ENCODE measurements at places on chromosomes 11 and 22.

DNA sequence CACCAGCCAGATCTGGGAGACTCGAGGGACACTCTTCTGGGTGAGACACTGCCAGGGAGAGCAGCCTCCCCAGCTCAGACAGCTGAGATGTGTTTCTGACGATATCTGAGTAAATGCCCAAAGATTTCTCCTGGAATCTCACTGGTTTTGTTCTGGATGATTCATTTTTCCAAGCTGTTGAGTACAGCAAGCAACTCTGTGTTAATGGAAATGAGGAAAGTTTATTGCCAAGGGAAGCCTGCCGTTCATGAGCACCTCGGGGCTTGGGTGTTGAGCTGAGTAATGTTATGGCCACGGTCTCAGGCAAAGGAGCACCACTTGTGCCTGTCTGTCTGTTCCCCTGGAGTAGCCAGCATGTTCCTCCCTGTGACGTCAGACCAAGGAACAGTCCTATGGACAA lies 1132.4 kb downstream of the BRD1 start:
- no peak for DNase-seq

DNA sequence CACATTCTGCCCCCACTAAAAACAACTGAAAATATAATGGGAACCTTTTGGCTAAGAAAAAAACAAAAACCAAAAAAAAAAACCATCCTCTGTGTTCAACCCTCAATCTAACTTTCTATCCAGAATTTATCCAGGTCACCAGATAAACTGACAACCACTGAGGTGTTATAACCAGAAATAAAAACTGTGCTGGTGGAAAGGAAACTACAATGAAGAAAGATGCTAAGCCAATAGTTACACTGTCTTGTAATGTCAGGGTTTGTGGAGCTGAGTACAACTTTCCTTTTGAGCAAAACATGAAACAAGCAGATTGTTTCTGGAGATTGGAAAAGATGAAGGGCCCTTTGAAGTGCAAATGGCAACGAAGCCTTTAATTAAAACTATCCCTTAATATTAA lies 50.8 kb downstream of the PRDM10 start:
- no peak for DNase-seq

DNA sequence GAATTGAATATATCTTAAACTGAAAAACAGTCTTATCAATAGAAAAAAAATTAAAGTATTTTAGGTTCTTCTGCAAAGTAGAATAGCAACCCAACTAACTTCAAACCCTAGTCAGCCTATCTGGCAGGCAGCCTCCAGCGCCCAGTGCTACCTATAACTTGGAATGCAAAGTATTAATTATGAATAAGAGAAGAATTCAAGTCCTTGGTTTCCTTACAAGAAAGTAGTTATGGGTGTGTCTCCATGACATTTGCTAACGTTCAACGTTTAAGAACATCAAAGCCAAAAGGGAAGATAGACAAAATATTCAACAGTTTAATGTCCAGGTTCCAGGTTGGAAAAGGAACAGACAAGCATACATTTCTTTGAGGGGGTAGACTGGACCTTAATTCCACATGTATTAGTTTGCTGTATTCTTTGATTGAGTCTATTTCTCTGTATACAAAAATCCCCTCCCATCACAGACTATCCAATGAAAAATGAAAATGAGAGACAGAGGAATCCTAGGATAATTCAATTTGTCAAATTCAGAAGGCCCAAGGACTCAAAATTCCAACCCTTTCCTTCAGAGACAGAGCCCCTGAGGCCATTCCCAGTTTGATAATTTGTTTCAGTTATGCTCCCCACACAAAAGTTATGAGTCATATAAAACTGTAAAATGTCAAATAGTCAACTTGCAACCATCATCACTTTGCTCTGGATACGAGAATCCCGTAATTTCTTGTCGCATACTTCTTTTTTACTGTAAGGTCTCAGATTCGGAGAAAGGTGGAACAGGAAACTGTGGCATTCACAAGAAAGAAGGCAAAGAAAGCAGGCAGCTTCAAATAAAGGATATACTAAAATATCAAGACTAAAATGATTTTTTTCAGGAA lies 83.7 kb upstream of the CHRM4 start:
- no peak for DNase-seq

DNA sequence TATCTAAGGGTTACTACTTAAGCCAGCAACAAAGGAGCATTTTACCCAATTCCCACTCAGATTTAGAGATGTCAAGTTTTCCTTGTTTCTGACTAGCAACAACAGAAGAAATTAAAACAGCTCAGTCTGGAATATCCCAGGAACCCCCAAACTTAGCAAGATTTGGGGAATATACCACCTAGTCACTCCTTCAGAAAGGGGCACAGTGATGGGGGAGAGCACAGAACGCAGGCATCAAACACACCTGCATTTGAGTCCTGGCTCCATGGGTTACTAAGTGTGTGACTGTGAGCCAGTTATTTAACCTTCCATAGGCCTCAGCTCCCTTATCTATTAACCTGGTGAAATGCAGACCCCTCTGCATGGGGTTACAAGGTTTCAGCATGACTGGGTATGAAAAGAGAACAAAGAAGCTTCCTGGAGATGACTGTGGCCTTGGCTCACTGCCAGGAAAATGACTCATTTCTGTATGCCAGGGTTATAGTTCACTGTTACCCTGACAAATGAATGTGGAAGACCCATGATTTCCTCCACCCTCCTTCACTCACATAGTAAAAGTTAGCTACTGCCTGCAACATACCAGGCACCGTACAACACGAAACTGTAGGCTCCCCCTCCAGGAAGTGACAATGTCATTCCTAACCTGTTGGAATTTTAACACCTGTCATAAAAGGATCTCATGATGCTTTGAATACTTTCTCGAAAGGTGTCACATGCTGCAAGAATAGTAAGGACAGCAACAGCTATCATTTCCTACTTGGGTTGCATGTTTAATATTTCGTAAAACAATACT lies 79.6 kb downstream of the ME3 start:
- no peak for DNase-seq

- DNase-seq = no peak
These were observed 8.3 kb downstream of the NDUFV1 start for GRCh38 chr11:67614730-67615714.

GRCh38 chr11:111426617-111427016 lies 47.5 kb upstream of the POU2AF1 start:
- no peak for DNase-seq

DNA sequence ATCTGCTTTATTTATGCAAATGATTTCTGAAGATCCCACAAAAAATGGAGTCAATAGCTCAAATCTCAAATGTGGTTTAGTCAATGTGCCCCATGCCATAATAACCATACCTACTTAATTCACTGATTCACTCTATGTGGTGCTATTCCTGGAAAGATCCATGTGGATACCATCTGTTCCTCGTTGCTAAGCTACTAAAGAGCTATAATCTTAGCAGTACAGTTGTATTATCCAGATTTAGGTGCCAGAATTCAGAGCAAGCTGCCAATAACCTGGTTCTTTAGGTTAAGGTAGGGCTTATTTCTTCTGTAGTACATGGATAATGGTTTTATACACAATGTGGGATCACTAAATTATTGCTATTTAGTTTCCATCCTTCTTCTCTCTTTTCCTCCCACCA lies 974.7 kb upstream of the CCDC90B start:
- no peak for DNase-seq

DNA sequence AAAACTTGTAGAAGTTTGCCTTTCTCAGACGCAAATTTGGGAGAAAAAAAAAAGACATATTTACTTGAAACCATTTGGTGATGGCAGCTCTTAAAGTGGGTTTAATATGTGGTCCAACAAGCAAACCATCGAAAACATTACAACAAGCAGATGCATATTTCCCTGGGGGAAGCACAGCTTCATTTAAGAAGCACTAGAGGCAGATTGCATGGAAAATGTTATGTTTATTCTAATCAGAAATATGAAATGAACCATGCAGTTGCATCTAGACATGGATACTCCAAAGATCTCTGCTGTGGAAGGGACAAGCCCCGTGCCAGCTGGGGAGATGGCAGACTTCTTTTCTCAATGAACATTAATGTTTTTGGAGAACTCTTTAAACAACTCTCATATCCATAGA lies 57.4 kb upstream of the PARVA start:
- DNase-seq = no peak

DNA sequence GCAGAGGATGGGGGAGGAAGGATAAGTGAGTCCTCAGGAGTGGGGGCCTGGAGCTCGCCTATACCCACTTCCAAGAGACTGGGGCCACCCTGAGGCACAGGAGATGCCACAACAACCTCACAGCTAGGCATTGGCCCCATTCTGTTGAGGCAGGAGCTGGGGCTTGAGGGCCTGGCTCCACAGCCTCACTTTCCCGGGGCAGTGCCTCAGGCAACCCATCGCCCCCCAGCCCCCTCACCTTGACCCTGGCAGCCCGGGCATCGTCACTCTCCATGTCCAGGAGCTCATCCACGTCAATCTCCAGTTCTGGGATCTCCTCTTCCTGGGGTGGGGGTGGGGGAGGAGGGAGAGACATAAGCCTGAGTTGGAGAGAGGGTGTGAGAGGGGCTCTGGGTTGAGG lies 1.8 kb downstream of the PPP1R14B start:
- no peak for DNase-seq

DNA sequence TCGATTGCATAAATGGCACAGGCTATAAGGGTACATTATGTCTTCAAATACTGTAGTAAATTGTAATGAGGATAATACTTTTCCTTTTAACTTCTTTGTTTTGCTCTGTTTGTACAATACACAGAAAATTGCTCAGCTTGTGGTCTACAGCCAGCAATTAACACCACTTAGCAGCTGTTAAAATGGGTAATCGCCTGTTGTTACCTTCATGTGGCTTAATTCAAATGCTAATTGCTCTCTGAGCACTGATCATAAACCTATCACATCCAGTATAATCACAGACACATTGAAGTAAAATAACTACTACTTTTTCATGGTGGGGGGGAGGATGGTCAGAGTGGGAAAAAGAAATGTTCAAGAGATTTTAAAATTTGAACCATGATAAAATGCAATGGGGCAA lies 1164.1 kb upstream of the CNTN5 start:
- no peak for DNase-seq

- no peak for DNase-seq
These were observed 48.4 kb downstream of the INSC start for GRCh38 chr11:15163136-15163535.

DNA sequence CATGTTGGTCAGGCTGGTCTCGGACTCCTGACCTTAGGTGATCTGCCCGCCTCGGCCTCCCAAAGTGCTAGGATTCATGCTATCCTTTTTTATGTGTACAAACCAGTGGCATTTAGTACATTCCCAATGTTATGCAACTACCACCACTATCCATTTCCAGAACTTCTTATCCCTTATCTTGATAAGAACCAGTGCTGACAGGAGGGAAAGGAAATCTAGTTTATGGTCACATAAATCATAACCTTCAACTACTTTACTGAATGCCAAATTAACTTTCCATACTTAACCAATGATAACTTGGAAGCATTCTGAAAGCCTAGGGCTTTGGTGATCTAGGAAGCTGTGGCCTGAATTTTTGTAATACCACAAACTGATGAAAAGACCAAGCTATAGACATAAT lies 170.4 kb downstream of the SWAP70 start:
- no peak for DNase-seq

GRCh38 chr11:17921659-17922415 lies 91.0 kb downstream of the SERGEF start:
- DNase-seq = no peak

- no peak for DNase-seq
These were observed 142.4 kb downstream of the KIRREL3 start for GRCh38 chr11:126857860-126858808.

DNA sequence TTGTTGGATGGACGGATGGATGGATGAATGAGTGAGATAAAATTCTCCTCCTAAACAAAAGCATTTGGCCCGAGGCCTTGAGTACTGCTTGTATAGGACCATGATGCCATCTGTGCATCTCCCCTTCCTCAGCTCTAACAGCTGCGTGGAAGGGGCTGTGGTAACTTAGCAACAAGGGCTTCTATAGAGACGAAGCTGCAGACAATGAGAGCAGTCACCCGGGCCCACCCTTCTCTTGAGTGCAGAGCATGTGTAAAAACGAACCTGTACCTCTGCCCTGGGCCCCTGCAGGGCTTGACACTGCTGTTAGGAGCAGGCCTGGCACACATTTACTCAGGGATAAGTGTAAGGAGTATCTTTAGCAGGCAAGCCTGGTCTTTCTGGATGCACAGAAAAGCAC lies 391.5 kb downstream of the CADM1 start:
- no peak for DNase-seq

- DNase-seq = peak; percentile 56
These were observed 369 bp downstream of the DHCR7 start for GRCh38 chr11:71447791-71448256.

DNA sequence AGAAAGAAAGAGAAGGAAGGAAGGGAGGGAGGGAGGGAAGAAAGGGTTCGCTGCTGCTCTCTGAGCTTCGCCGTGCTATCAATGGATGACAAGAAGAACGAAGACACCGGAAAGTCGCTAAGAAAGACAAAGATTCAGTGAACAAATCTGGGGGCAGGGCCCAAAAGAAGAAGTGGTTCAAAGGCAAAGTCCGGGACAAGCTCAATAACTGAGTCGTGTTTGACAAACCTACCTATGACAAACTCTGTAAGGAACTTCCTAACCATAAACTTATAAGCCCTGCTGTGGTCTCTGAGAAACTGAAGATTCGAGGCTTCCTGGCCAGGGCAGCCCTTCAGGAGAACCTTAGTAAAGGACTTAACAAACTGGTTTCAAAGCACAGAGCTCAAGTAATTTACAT lies 2.9 kb upstream of the TTLL1 start:
- no peak for DNase-seq

DNA sequence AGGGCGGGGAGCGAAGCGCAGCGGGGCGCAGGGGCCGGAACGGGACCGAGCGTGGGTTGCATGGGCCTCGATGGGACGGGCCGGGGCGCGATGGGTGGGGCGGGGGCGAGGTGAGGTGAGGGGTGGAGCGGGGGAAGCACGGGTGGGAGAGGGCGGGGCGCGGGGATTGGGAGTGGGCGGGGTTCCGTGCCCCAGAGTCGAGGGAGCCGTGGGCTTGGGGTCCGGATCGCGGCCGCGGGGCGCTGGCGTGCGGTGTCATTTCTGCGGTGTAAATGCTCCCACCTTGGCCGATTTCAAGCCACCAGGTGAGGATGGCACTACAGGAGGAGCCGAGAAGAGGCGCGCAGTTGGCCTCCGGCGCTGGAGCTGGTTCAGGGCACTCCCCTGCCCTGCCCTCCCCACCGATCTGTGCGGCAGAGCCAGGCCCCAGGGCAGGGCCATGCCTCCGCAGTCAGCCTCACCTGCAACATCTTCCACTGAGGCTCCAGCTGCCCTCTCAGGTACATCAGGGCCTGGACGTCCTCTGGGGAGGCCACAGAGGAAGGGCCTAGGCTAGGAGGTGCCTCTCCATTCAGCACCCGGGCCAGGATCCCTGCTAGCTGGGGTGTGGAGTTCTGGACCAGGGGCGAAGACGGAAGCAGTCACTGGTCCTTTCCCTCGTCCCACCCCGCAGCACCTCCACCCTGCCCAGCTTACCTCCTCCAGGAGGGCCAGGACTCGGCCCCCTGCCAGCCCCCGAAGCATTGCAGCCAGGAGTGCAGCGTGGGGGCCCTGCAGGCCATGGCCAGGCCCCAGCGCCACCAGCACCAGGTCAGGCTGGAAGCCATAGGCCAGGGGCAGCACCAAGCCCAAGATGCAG lies 620 bp upstream of the TUBGCP6 start:
- no peak for DNase-seq

GRCh38 chr11:108115500-108116140 lies 5.7 kb upstream of the ACAT1 start:
- peak; percentile 87 for DNase-seq
